ENCODE measurements at places on chromosomes 5 and 9.

DNA sequence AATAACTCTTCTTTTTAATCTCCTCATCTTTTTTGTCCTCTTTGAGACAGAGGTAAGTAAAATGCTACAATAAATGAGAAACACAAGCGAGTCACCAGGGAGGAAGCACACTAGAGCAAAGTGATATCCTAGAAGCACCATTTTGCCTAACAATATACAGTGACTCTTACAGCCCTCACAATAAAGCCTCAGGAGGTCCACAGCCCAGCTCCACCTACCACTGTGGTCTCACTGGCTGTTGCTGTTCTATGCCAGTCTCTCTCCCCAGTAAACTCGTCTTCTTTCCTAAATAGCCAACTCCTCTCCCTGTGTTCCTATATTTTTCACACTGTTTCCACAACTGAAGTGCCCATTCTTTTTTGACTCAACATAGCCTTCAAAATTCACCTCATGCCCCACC lies 44.3 kb downstream of the TNFSF15 start:
- no peak for DNase-seq

DNA sequence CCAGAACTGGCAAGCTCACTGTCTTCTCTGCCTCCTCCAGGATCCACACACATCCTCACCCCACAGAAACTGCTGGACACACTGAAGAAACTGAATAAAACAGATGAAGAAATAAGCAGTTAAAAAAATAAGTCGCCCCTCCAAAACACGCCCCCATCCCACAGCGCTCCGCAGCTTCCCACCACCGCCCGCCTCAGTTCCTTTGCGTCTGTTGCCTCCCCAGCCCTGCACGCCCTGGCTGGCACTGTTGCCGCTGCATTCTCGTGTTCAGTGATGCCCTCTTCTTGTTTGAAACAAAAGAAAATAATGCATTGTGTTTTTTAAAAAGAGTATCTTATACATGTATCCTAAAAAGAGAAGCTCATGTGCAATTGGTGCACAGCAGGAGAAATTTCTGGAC lies 16.1 kb upstream of the CFAP157 start:
- no peak for DNase-seq

- peak; percentile 51 for DNase-seq
Measured at GRCh38 chr5:71757590-71758543, 38.8 kb downstream of the CARTPT start.

GRCh38 chr5:148719605-148720004 lies 65.3 kb upstream of the HTR4 start:
- DNase-seq = no peak

DNA sequence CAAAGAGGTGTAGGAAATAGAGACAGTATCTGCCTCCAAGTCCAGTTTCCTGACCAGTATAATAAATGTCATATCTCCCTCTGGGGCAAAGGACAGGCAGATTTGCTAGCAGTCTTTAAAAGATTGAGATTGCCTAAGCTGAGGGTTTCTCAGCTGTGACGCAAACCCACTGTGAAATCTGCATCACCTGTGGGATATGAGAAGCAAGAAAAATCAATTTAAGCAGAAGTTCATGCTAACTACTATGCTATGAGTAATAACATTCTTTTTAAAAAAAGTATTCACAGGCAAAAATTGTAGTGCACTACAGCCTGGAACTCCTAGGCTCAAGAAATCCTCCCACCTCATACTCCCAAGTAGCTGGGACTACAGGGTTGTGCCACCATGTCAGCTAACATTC lies 168.1 kb upstream of the POC5 start:
- no peak for DNase-seq

DNA sequence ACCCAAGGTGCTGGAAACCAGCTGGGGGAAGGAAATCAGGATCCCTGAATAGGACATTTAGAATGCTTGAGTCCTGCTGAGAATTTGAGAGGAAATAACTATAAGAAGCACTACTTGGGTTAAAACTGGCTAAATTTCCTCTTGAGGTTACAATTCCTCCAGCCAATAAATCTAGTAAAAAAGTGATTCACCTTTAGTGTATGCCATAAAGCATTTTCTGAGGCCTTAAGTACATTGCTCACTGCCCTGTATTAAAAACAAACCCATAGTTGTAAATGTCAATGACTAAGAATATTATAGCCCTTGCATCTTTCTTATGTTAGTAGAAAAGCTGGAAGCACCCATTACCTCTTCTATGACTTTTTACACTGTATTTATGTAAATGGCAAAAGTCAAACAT lies 634.7 kb upstream of the ARRDC3 start:
- DNase-seq = no peak

GRCh38 chr9:98607787-98608186 lies 100.9 kb downstream of the GABBR2 start:
- no peak for DNase-seq

- DNase-seq = no peak
Measured at GRCh38 chr5:176553260-176554085, 4.3 kb downstream of the CDHR2 start.

DNA sequence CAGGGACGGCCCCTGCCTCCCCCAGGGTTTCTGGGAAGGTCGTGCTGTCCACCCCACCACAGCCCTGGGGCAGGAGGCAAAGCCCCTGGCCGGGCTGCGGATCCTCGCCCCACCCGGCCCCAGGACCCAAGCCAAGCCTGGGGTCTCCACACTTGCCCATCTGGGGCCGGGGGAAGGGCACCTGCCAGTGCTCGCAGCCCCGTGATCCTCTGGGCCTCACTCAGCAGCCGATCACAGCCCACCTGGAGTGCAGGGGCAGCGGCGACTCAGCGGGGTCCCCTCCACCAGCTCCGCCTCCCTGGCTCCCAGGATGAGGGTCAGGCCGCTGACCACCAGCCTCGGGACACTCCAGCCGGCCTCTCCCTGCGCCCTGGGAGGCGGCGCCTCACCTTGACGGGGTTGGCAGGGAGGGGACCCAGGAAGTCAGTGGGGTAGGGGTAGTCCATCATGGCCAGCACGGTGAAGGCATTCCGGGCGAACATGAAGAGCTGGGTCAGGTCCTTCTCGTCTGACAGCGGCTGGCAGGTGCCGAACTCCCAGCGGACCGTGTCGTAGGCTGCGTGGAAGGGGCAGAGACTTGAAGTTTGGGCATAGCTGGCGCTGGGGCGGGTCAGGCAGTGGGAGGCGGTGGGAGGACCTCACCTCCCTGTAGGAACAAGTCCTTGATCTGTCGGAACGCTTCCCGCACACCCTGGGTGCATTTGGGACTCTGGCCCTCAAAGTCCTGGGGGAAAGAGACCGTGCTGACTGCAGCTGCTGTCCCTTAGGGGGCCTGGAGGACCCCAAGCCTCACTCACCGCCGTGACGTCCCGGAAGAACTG lies 1.8 kb downstream of the DPP7 start:
- DNase-seq = no peak

GRCh38 chr5:165397516-165397915 lies 1892.1 kb downstream of the MAT2B start:
- DNase-seq = no peak

DNA sequence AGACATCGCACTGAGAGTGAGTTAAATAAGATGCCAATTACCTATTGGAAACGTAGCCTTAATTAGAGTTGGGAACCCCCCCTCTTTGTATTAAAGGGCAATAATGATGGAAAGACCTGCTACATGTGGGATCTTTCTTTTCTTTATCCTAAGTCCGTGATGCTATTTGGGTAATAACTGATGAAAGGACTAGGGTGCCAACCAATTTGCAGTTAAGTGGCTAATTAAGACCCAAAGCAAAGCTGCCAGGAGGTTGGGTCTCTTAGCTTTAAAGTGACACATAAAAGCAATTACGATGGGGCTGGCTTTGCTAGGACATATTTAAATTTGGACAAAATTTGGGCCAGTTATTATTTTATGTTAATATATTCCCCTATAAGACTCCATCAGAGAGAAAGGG lies 728.8 kb downstream of the NR2F1-AS1 start:
- DNase-seq = no peak

GRCh38 chr5:109347252-109347888 lies 62.4 kb downstream of the PJA2 start:
- peak; percentile 38 for DNase-seq

DNA sequence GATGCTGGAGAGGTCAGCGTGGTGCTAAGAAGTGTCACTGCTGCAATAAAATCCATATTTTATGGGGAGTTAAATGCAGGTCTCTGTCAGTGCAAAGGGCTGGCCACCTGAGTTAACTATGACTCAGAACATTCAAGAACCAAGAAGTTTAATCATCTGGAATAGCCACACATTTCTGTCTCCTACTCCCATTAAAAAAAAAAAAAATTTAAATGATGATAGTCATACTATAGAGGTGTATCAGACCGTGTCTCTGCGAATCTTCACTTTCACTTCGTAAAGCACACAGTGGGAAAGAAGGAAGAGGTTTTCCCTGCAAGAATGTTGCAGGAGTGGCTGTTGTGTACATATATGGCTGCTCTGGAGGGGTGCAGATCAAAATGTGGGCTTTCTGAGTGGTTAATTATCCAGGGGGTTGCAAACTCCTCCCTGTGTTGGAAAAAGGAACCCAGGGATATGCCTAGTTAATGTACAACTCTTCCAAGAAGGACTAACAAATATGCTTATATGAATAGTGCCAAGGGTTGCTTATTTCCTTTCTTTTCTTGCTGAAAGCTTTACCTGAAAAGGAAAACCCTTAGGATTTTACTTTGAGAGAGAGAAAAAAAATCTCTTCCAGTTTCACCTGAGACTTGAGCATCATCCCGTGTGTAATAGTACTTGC lies 1.5 kb downstream of the CDH6 start:
- DNase-seq = no peak

GRCh38 chr5:71948206-71948605 lies 159.1 kb upstream of the MAP1B start:
- no peak for DNase-seq

DNA sequence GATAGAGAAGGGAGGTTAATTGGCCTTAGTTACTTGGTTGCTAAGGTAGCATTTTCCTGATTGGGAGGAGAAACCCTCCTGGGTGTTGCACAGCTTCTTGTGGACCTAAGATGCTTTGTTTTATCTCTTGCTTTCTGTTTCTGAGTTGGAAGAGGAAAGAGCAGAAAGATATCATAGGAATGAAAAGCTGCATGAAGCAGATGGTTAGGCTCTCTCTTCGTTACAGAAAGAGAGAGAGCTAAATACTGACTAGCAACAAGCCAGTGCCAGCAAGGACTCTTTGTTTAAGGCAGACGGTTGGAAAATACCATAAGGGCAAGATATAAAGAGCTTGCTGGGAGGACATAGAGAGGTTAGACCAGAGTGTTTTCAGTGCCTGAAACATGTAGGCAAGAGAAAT lies 103.1 kb downstream of the ATG10 start:
- no peak for DNase-seq

- DNase-seq = no peak
Measured at GRCh38 chr5:170403675-170404074, 14.5 kb upstream of the KCNMB1 start.

- no peak for DNase-seq
Measured at GRCh38 chr9:84710701-84711397, 41.3 kb downstream of the NTRK2 start.

DNA sequence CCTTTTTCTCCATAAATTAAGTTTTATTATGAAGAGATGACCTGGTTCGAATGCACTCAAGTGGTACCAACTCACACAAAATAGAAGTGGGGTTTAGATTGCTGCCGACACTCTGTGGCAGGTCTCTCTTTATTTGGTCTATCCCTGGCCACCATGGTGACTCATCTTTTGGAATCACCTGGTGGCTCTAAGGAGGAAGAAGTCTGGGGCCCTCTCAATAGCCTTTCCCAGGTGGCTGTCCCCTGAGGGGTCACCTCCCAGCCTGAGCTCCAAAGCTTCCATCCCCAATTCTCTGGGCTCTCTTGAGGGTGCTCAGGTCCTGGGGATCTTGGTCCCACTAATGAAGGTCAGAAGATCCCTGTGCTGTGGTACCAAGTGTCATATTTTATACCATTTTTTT lies 136.8 kb downstream of the MVB12B start:
- DNase-seq = no peak

DNA sequence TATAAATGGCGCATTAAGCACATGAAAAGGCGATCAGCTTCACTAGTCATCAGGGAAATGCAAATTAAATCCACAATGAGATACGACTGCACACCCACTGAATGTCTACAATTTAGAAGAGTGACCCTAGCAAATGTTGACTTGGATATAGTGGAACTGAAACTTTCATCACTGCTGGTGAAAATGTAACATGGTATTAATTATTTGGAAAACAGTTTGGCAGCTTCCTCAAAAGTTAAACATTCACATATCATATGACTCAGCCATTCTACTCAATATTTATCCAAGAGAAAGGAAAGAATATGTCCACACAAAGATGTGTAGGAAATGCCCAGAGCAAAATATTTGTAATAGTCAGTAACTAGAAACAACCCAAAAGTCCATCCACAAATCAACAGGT lies 146.5 kb downstream of the LPAR1 start:
- DNase-seq = no peak

- peak; percentile 84 for DNase-seq
Measured at GRCh38 chr5:68433923-68434879, 218.6 kb downstream of the PIK3R1 start.

DNA sequence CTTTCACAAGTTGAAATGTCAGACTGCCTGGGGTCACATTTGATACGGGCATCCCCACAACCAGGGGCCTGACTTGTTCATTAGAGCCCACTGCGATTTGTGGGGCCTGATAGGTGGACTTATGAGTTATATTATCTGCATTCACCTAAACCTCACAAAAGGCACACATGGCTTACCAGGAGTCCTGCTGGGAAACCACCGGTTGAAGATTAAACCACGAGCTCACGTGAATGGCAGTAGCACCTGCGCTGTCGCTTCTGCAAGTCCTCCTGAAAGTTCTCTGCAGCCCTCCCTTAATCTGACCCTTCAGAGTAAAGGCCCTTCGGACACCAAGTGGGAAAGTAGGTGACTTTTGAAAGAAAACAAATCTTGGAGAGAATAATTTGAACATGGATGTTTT lies 68.9 kb downstream of the PPIC start:
- no peak for DNase-seq

DNA sequence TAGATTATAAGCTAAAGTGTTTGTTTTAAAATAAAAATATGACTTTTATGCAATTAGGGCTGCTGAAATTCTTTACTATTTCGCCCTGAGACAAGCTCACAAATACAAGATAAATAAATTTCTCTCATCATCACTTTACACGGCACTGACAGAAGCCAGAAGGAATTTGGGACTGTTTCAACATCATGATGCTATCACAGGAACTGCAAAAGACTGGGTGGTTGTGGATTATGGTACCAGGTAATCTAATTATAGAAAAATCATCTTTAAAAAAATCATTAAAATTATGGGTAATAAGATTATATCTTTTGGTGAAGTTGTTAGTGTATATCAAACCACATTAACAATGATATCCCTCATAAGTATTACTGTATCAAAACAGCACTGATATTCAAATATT lies 95.0 kb downstream of the MAN2A1 start:
- DNase-seq = no peak

All from heart left ventricle (tissue), 16 donors.